ENCODE measurements at places on chromosomes 16 and 17. TPM values are rescaled to one million over a fixed set of nuclear protein-coding genes. Genes with fewer than 3 reads are reported as not detected.

SRCIN1 gene
- total RNA-seq, result not detected

PKD1 gene
- 159 TPM for total RNA-seq

LPCAT2 gene
- total RNA-seq, result 14.4 TPM

TPPP3 gene
- 1.1 TPM for total RNA-seq

TP53TG3B gene
- total RNA-seq, result not detected

CCNF gene
- 4.6 TPM for total RNA-seq

RASD1 gene
- 1.1 TPM for total RNA-seq

SBK1 gene
- total RNA-seq, result not detected

PLD2 gene
- total RNA-seq, result 16.0 TPM

ATPAF2 gene
- 14.7 TPM for total RNA-seq

MXRA7 gene
- 211 TPM for total RNA-seq

TEX19 gene
- total RNA-seq, result not detected

KRT33A gene
- not detected for total RNA-seq

RNF112 gene
- 0.22 TPM for total RNA-seq

KRTAP4-9 gene
- not detected for total RNA-seq

C17orf113 gene
- total RNA-seq, result under 0.01 TPM

TBC1D3K gene
- not detected for total RNA-seq

MT1A gene
- total RNA-seq, result not detected

ZNF597 gene
- total RNA-seq, result 4.2 TPM

CDH15 gene
- total RNA-seq, result 0.66 TPM

IL21R gene
- total RNA-seq, result 0.14 TPM

KRT36 gene
- total RNA-seq, result 0.22 TPM

NPIPB6 gene
- 1.5 TPM for total RNA-seq

SLC5A11 gene
- 0.14 TPM for total RNA-seq

FAM20A gene
- 0.57 TPM for total RNA-seq

HOXB5 gene
- total RNA-seq, result under 0.01 TPM

NOS2 gene
- not detected for total RNA-seq

DHX58 gene
- total RNA-seq, result 21.2 TPM

CCDC92B gene
- total RNA-seq, result not detected

GRIN2A gene
- total RNA-seq, result not detected

TMEM238L gene
- total RNA-seq, result not detected

DYNLRB2 gene
- total RNA-seq, result 0.66 TPM

CCL1 gene
- total RNA-seq, result not detected

KRT33B gene
- not detected for total RNA-seq
